ENCODE measurements at places on chromosomes 3 and 15.

DNA sequence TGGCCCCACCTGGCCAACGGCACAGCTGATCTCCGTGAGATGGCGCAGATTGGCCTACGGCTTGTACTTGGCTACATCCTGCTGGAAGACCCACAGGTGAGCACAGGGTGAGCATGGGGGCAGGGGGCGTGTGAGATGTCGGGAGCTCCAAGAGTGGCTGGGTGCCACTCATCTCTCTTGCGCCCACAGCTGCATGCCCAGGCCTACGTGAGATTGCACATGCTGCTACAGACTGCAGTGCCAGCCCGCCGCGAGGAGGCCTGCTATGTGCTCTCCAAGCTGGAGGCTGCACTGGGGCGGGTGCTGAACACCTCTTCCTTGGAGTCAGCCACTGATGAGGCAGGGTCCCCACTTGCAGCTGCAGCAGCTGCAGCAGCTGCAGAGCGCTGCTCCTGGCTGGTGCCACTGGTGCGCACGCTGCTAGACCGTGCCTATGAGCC lies 22.3 kb downstream of the NBEAL2 start:
- H3K27ac ChIP-seq, result no peak overlapping the region
- no peak for DNase-seq
- H3K4me1 ChIP-seq, result peaks cover 24% of the 10 kb centered on the region
- H3K27me3 ChIP-seq, result no peaks in the 10 kb centered on the region

- no peak overlapping the region for H3K4me3 ChIP-seq
- no peaks in the 10 kb centered on the region for H3K36me3 ChIP-seq
- no peak for DNase-seq
Observed at GRCh38 chr15:55782901-55783300, 39.9 kb upstream of the PRTG start.

GRCh38 chr3:182606905-182607504 lies 186.3 kb upstream of the ATP11B start:
- no peaks in the 10 kb centered on the region for H3K4me1 ChIP-seq
- H3K36me3 ChIP-seq, result no peaks in the 10 kb centered on the region
- no peak overlapping the region for H3K27ac ChIP-seq
- H3K4me3 ChIP-seq, result no peak overlapping the region
- no peaks in the 10 kb centered on the region for H3K27me3 ChIP-seq
- DNase-seq, result no peak

GRCh38 chr3:134311265-134311664 lies 60.6 kb upstream of the RYK start:
- H3K27ac ChIP-seq, result no peak overlapping the region
- H3K27me3 ChIP-seq, result peaks cover 19% of the 10 kb centered on the region
- no peak for DNase-seq
- no peaks in the 10 kb centered on the region for H3K36me3 ChIP-seq
- no peak overlapping the region for H3K4me3 ChIP-seq

- no peaks in the 10 kb centered on the region for H3K4me1 ChIP-seq
- H3K4me3 ChIP-seq, result no peak overlapping the region
- DNase-seq, result no peak
- peaks cover 4% of the 10 kb centered on the region for H3K27me3 ChIP-seq
Observed at GRCh38 chr3:160675566-160676124, 1.3 kb upstream of the ARL14 start.

GRCh38 chr3:64667887-64668581 lies 19.8 kb downstream of the ADAMTS9 start:
- no peaks in the 10 kb centered on the region for H3K4me1 ChIP-seq
- no peaks in the 10 kb centered on the region for H3K27me3 ChIP-seq
- no peak overlapping the region for H3K27ac ChIP-seq

- H3K4me1 ChIP-seq, result no peaks in the 10 kb centered on the region
- no peaks in the 10 kb centered on the region for H3K36me3 ChIP-seq
- DNase-seq, result no peak
- no peak overlapping the region for H3K27ac ChIP-seq
Observed at GRCh38 chr15:55799291-55800212, 56.6 kb upstream of the PRTG start.

GRCh38 chr15:82558502-82558901 lies 18.2 kb upstream of the RPS17 start:
- no peaks in the 10 kb centered on the region for H3K4me1 ChIP-seq
- H3K36me3 ChIP-seq, result no peaks in the 10 kb centered on the region
- no peak overlapping the region for H3K4me3 ChIP-seq
- no peak overlapping the region for H3K27ac ChIP-seq

GRCh38 chr3:117114517-117115265 lies 405.1 kb downstream of the TUSC7 start:
- no peak overlapping the region for H3K27ac ChIP-seq
- no peaks in the 10 kb centered on the region for H3K36me3 ChIP-seq
- no peaks in the 10 kb centered on the region for H3K27me3 ChIP-seq
- no peaks in the 10 kb centered on the region for H3K4me1 ChIP-seq

GRCh38 chr3:54882129-54882833 lies 45.6 kb downstream of the LRTM1 start:
- H3K27ac ChIP-seq, result no peak overlapping the region
- no peaks in the 10 kb centered on the region for H3K27me3 ChIP-seq
- no peaks in the 10 kb centered on the region for H3K36me3 ChIP-seq

DNA sequence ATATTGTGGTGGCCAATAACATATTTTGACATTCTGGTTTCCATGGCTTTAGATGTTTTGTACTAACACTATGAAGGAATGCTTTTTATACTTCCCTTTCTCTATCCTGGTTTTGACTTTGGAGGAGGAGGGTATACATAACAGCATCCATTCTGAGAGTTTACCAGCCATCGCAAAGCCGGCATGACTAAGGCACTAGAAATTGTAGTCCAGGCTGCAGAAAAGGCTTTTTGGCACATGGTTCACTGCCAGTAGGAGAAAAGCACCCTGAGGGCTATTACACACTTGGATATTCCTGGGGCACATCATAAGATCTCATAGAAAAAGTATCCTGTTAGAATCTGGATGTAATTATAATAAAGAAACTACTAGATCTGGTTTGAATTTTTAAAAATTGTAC lies 101.8 kb downstream of the STT3B start:
- DNase-seq, result no peak
- no peaks in the 10 kb centered on the region for H3K27me3 ChIP-seq
- peaks cover 47% of the 10 kb centered on the region for H3K36me3 ChIP-seq
